ENCODE measurements at places on chromosomes 2 and 18.

GRCh38 chr2:49444005-49444404 is 289.7 kb upstream of the FSHR start:
- H3K27me3 ChIP-seq: no peaks in the 10 kb centered on the region
- no peaks in the 10 kb centered on the region for H3K4me1 ChIP-seq
- H3K4me3 ChIP-seq: no peak overlapping the region
- no peak overlapping the region for H3K27ac ChIP-seq

DNA sequence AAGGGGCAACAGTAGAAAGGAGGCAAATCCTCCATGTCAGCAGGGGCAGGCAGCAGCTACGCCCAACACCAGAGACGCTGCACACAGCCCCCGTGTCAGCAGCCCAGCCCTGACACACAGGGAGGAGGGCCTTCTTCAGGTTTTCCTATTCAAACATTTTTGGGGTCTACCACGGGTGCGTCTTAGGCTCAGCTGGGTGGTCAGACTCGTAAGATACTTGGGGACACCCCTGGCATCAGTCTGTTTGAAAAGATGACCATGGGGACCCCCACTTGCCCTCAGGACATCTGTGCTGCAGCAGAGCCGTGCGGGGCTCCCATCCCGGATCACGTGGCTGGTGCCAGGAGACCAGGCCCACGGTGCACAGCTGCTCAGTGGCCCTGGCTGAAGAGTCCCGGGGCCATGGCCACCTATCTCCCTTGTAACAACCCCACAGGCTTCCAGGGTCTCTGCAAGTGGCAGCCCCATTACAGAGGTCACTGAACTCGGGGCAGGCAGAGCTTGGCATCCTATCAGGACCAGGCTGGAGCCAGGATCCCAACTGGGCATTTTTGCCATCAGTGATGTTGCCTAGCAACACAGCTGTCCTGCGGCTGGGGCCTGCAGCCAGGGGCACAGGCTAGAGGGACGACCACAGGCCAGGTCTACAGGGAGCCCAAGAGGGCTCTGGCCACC is 82.5 kb downstream of the EDAR start:
- no peak overlapping the region for H3K4me3 ChIP-seq
- no peak overlapping the region for H3K27ac ChIP-seq
- H3K4me1 ChIP-seq: no peaks in the 10 kb centered on the region
- no peaks in the 10 kb centered on the region for H3K27me3 ChIP-seq
- H3K36me3 ChIP-seq: no peaks in the 10 kb centered on the region

- peaks cover 3% of the 10 kb centered on the region for H3K36me3 ChIP-seq
- DNase-seq: no peak
- peaks cover 3% of the 10 kb centered on the region for H3K4me1 ChIP-seq
- H3K27ac ChIP-seq: no peak overlapping the region
- no peak overlapping the region for H3K4me3 ChIP-seq
Observed at GRCh38 chr2:171741189-171741588, 53.9 kb downstream of the DYNC1I2 start.

- no peak for DNase-seq
- no peak overlapping the region for H3K27ac ChIP-seq
- no peaks in the 10 kb centered on the region for H3K4me1 ChIP-seq
- no peaks in the 10 kb centered on the region for H3K27me3 ChIP-seq
Observed at GRCh38 chr2:129293326-129293725, 686.1 kb upstream of the RAB6C start.

- no peaks in the 10 kb centered on the region for H3K36me3 ChIP-seq
- H3K4me3 ChIP-seq: no peak overlapping the region
- H3K27ac ChIP-seq: no peak overlapping the region
- no peak for DNase-seq
- no peaks in the 10 kb centered on the region for H3K27me3 ChIP-seq
Observed at GRCh38 chr2:175205523-175205922, 24.0 kb upstream of the ATP5MC3 start.

- no peak overlapping the region for H3K27ac ChIP-seq
- H3K4me1 ChIP-seq: no peaks in the 10 kb centered on the region
- H3K4me3 ChIP-seq: no peak overlapping the region
- peak; percentile 38 for DNase-seq
- H3K36me3 ChIP-seq: no peaks in the 10 kb centered on the region
Observed at GRCh38 chr2:109663721-109664120, 49.6 kb downstream of the SOWAHC start.

DNA sequence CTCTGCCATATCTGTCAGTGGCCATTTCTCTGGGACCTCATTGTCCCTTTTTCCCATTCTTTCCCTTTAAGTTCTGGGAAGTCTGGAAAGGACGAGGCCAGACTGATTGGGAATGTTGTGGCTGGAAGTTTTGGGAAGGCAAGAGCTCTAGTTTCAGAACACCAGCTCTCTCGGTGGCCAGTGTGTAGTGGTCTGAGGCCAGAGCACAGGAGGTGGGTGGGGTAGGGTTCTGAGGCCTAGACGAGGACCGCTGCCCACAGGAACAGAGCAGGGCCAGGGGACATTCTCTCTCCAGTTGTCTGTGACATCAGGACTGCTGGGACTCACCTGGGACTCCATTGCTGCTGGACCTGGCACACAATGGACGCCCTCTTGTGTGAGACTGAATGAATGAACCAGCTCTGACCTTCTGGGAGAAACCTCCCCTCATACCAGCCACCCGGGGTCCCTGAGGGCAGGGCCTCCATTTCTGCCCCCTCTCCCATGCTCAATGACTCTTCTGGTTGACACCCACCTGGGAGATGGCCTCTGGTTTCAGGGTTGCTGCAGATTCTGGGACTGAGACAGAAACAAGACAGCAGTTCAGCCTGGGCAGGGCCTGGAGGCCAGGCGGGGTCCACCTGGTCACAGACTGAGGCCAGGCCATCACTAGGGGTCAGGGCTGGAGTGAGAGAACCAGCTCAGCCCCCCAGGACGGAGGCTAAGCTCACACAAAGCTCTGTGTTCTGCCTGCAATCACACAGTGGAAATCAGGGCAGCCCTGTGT is 8.4 kb upstream of the NPPC start:
- no peak for DNase-seq
- no peaks in the 10 kb centered on the region for H3K4me1 ChIP-seq

DNA sequence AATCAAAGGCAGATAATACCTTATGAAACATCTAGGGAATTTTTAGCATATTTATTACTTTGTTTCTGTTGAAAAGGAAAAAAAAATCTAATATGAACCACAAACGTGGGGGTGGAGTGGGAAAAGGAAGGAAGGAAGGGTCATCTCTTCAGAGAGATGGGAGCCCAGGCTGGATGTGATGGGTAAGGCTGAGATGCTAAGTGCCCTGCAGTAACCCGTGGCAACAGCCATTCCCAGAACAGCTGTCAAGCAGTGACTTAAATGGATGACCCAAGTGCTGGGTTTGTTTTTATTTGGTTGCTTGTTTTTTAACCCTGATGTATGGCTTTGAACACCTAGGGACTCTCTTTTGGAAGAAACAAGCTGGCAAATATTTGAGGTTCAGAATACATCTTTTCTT is 50.7 kb upstream of the KLF7 start:
- no peaks in the 10 kb centered on the region for H3K36me3 ChIP-seq
- no peak for DNase-seq
- no peak overlapping the region for H3K4me3 ChIP-seq
- no peaks in the 10 kb centered on the region for H3K27me3 ChIP-seq

GRCh38 chr2:45132551-45132950 is 123.3 kb upstream of the SIX2 start:
- no peaks in the 10 kb centered on the region for H3K4me1 ChIP-seq
- H3K36me3 ChIP-seq: no peaks in the 10 kb centered on the region
- H3K27ac ChIP-seq: no peak overlapping the region
- H3K4me3 ChIP-seq: no peak overlapping the region
- H3K27me3 ChIP-seq: no peaks in the 10 kb centered on the region

GRCh38 chr2:131042148-131042775 is 51.0 kb downstream of the FAM168B start:
- H3K27ac ChIP-seq: no peak overlapping the region
- H3K27me3 ChIP-seq: peaks cover 4% of the 10 kb centered on the region
- DNase-seq: no peak
- no peak overlapping the region for H3K4me3 ChIP-seq
- H3K4me1 ChIP-seq: no peaks in the 10 kb centered on the region

- H3K36me3 ChIP-seq: peaks cover 19% of the 10 kb centered on the region
- no peaks in the 10 kb centered on the region for H3K27me3 ChIP-seq
- H3K27ac ChIP-seq: no peak overlapping the region
- H3K4me1 ChIP-seq: peaks cover 11% of the 10 kb centered on the region
- no peak for DNase-seq
Observed at GRCh38 chr2:127506510-127506909, 19.8 kb downstream of the IWS1 start.

DNA sequence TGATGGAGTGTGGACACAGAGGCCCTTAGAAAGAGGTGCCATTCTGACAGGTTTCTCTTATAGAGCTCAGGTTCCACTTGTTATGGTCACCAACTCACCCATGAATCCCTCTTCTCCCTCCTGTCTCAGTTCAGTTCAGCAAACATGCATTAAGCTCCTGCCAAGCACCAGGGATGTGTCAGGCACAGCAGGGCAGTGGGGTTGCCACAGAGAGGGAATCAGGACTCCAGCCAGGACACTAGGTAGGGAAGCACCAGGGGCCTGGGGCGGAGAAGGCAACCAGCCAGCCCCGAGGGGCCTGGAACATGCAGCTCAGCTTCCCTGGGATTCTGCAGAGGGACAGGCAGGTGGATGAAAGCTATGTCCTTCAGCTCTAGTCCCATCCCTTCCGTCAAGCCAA is 44.6 kb downstream of the TOGARAM2 start:
- no peak for DNase-seq
- H3K36me3 ChIP-seq: no peaks in the 10 kb centered on the region
- H3K27me3 ChIP-seq: no peaks in the 10 kb centered on the region
- no peaks in the 10 kb centered on the region for H3K4me1 ChIP-seq
- no peak overlapping the region for H3K27ac ChIP-seq

GRCh38 chr18:77115192-77115953 is 17.2 kb downstream of the MBP start:
- peaks cover 39% of the 10 kb centered on the region for H3K4me1 ChIP-seq
- no peak for DNase-seq
